ENCODE measurements at places on chromosomes 1 and 21. TPM values are rescaled to one million over a fixed set of nuclear protein-coding genes. Genes with fewer than 3 reads are reported as not detected.

DNA sequence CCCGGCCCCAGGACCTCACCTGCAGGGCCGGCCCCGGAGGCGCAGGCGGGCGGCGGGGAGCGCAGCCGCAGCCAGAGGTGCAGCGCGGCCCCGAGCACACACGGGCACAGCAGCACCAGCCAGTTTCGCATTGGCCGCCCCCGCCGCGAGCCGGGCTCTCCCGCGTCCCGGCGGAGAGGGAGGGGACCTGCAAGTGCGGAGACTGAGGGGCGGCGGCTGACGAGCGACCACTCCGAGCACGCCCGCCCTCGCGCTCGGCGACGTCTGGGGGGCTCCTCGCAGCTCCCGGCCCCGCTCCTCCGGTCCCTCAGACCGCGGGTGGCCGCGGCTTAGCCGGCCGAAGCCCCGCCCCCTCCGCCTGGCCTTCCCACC, at the start of gene B3GALNT2:
Gene B3GALNT2, minus strand, starts transcription at position 331 of the 372 bp plus-strand sequence. Its CDS starts 200 bp downstream, at position 131.
- no peak for DNase-seq

CD52 gene
- total RNA-seq: not detected

PPP1R8 gene
- 80.1 TPM for total RNA-seq

GRCh38 chr1:150152182-150152536, 2.4 kb downstream of the PLEKHO1 start:
- no peak for DNase-seq

RIPPLY3 gene
- total RNA-seq: not detected

GRCh38 chr1:94339206-94339927, 78.8 kb upstream of the ABCD3 start:
- DNase-seq: no peak

GRCh38 chr1:234589854-234590620, 19.9 kb downstream of the IRF2BP2 start:
- DNase-seq: no peak

CFAP141 gene
- not detected for total RNA-seq

GRCh38 chr1:70667494-70668170, 256.6 kb downstream of the CTH start:
- no peak for DNase-seq

GRCh38 chr1:86137436-86137835, 19.1 kb downstream of the COL24A1 start:
- DNase-seq: peak; percentile 97

- DNase-seq: no peak
Measured at GRCh38 chr1:6056572-6056948, 10.9 kb downstream of the KCNAB2 start.

DNA sequence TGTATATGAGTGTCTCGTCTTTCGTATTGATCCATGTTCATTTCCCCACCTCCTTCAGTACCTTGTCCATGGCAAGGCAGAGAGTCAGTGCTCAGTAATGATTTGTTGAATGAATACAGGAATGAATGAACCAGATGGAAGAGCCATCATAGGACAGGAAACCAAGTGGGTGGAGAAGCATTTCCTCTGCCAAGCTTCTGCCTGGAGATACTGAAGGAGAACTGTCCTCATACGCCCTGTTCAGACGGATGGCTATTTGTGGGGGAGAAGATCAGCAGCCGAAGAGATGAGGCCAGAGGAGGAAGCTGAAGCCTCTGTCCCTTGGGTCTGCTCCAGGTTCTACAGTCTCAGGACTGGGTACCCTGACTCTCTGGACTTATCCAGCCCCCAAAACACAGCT, 5.8 kb downstream of the FAM43B start:
- DNase-seq: no peak

DNA sequence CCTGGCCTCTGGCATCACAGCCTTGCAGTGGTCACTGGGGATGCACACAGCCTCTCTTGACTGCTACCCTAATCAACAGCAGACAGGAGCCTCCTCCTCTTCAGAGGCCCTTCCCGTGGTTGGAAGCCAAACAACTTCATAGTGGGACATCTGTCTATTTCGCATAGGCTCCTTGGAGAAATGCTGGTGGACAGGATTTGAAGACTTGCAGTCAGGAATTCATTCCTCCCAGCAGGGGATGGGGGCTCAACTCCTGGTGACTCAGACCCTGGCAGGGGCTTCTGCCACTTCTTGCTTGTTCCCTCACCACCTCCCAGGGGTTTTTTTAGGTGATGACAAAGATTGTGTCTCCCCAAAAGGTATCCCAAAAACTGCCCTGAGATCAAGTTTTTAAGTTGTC, 191.7 kb upstream of the CAMK1G start:
- DNase-seq: no peak

- peak; percentile 77 for DNase-seq
Measured at GRCh38 chr1:117657031-117657430, 51.2 kb downstream of the TENT5C start.

TRIM67 gene
- not detected for total RNA-seq

MYCL gene
- 0.72 TPM for total RNA-seq

DCST1 gene
- not detected for total RNA-seq

FMOD gene
- total RNA-seq: 0.18 TPM

DNA sequence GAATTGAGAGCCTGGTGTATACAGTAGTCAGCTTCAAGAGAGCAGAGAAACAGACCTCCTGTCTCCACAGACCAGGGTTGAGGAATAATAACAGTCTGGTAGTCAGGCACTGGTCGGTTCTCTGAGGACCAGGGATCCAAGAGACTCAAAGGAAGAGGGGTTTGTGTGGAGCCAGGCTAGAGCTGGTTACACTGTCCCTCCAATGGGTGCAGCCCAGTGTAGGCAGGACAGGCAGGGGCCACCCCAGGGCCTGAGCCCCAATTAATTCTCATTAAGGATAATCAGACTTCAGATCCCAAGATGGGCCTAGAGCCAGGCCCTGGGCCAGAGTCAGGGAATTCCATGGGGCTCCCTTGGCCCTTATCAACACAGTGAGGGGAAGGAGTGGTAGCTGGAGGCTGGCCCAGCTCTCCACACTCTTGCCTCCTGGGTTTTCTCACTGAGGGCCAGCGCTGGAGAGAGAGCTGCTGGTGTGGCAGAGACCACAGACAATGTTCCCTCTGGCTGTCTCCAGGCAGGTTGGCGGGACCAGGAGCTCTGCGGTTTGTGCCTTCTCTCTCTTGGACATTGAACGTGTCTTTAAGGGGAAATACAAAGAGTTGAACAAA, 9.1 kb downstream of the SEMA4A start:
- DNase-seq: no peak

FCAMR gene
- not detected for total RNA-seq

HSD3B2 gene
- not detected for total RNA-seq

DNA sequence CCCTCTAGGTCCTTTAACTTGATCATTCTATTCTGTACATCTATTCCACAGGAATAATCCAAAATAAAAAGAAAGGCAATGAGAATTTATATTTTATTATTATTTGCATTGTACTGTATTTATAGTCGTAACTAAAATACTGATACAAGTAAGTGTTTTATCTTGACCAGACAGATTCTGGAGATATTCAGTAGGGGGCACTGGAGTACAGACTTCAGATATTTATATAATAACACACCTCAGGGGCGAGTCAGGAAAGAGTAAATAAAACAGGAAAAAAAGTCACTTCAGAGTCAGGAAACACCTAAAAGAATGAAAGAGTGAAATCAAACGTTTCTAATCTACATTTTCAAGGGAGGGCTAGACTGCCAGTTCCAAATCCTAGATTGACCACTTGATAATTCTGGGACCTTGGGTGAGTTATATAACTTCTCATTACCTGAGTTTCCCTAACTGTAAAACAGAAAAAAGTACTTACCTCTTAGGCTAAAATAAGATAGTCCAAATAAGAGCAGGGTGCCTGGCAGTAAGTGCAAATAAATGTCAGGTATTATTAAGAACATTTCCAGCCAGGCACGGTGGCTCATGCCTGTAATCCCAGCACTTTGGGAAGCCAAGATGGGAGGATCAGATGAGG, 31.1 kb upstream of the MTF1 start:
- DNase-seq: peak; percentile 43

GRCh38 chr21:45596704-45597318, 46.7 kb upstream of the PCBP3 start:
- DNase-seq: peak; percentile 28

PLPPR4 gene
- 6.4 TPM for total RNA-seq

ANKRD65 gene
- not detected for total RNA-seq

GRCh38 chr1:27931759-27932158, 3.0 kb upstream of the SMPDL3B start:
- no peak for DNase-seq

- DNase-seq: no peak
Measured at GRCh38 chr1:28538286-28538685, 14.6 kb upstream of the TRNAU1AP start.

- DNase-seq: no peak
Measured at GRCh38 chr1:72296501-72296900, 14.2 kb upstream of the NEGR1 start.

- no peak for DNase-seq
Measured at GRCh38 chr1:81974883-81975555, 174.3 kb downstream of the ADGRL2 start.

DNA sequence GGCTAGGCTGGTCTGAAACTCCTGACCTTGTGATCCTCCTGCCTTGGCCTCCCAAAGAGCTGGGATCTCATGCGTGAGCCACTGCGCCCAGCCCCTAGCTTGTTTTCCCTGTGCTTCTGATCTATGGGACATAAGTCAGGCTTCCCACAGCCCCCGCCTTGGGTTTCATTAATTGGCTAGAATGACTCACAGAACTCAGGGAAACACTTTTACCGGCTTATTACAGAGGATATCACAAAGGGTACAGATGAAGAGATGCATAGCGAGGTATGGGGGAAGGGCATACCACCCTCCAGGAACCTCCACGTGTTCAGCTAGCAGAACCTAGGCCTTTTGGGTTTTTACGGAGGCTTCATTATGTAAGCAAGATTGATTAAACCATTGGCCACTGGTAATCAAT, 1.5 kb upstream of the MAP1LC3C start:
- DNase-seq: no peak

GRCh38 chr1:19654886-19655717, 9.6 kb upstream of the HTR6 start:
- DNase-seq: no peak

DNA sequence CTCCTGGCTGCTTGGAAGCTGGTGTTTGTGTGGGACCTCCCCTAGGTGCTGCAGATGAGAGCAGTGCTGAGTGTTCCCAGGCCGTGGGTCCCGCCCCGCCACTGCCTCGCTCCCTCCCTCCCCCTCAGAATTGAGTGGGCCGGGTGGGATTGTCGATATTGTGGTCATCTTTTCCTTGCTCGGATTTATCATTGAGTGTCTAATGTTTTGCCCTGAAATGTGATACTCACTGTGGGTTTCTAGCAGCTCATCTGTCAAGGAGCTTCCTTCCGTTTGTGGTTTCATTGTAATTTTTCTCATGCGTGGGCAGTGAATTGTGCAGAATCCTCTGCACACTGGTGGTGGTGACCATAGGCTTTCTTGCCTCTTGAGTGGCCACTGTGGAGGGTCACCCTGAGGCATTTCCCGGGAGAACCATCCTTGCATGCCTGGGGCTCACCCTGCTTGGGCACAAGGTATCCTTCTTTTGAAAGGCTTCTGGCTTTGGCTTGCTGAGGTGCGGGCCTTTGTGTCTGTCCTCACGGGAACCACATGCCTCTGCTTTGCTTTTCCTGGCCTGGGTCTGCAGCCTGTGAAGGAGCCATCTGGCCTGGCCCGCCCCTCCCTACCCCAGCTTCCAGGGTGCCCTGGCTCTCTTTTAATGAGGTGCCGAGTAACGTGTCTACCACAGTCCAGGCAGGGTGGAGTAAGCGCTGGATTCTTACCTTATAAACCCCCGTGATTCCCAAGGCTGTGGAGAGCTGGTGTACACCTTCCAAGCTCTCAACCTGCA, 25.6 kb downstream of the SLX9 start:
- DNase-seq: peak; percentile 94

DNA sequence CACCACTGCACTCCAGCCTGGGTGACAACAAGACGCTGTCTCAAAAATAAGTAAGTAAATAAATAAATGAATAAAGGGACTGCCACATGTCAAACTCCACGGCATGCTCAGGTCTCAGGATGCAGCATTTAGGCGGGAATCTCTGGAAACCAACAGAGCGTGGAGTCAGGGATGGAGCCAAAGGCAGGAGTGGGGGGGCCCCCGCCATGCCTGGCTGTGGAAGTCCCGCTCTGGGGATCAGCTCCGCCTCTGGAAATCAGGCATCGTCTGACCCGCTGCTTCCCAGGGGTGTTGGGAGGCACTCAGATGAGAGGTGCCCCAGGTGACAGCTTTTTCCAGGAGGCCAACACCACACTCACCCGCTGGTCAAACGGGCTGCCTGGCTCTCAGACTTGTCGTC, 20.2 kb downstream of the KIF17 start:
- DNase-seq: no peak

GRCh38 chr1:20184997-20185833, 681 bp upstream of the UBXN10 start:
- DNase-seq: no peak

GRCh38 chr1:181459067-181459466, 24.2 kb upstream of the CACNA1E start:
- DNase-seq: no peak

DNA sequence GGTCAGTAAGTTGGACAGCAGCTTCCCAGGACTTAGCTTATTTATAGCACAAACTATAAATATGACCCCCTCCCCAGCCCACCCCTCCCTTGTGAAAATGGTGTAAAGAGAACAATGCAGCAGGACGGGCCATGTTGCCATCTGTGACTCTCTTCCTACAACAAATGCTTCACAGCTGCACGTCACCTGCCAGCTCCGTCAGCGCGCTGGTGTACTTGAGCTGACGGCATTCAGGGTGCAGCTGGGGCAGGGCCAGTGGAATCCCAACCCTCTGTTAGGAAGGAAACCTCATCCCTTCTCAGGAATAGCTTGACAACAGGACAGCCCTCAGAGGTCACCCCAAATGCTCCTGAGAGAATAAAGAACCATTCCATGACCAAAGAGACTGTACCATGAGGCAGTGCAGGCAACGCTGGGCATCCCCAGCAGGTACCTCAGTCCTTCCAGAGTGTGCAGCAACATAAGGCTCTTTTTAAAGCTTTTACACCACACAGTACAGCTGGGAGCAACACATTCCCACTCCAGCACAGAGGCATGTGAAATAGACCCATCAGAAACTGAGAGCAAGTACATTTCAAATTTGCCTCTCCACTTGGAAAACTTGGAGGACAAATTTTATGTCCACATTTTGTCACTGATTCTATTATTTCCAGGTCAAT, 85.0 kb downstream of the ATP1A1 start:
- DNase-seq: no peak

MROH9 gene
- total RNA-seq: not detected

DNA sequence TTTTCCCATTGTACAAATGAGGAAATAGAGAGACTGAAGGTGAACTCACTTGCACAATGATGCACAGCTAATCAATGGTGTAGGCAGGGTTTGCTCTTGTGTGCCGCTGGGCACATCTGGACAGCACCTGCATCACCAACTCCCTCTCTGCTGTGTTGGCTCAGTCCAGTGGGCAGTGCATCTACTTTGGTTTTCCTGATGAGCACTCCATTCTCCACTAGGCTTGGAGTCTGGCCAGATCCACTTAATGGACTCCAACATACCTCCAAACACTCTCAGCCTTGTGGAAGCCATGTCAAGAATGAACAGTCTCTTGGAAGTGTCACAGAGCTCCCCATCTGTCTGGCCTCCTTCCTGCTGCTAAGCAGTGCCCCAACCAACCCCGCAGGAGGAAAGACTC, 152.2 kb downstream of the HIVEP3 start:
- DNase-seq: no peak
